Smooth muscle cell of trachea (primary cell): ENCODE measurements at places on chromosomes 12 and 14. TPM values are rescaled to one million over a fixed set of nuclear protein-coding genes. Genes with fewer than 3 reads are reported as not detected.

AMDHD1 gene
- total RNA-seq, result 0.29 and 0.33 TPM in 2 replicates

HAL gene
- total RNA-seq, result under 0.01 TPM in 2 replicates

DCAF5 gene
- total RNA-seq, result 18.0 and 20.8 TPM in 2 replicates

CCDC63 gene
- not detected in 2 replicates for total RNA-seq

IFI27 gene
- total RNA-seq, result 34.4 and 52.5 TPM in 2 replicates

RNASE4 gene
- 26.6 and 29.3 TPM in 2 replicates for total RNA-seq

CLEC2D gene
- 2.3 and 4.1 TPM in 2 replicates for total RNA-seq

C12orf60 gene
- 0.99 and 1.3 TPM in 2 replicates for total RNA-seq

KLRD1 gene
- total RNA-seq, result 0.15 and 0.66 TPM in 2 replicates

TPH2 gene
- not detected in 2 replicates for total RNA-seq

SLCO1B1 gene
- total RNA-seq, result not detected in 2 replicates

GCN1 gene
- 121 and 146 TPM in 2 replicates for total RNA-seq

B4GALNT1 gene
- total RNA-seq, result 0.58 and 1.3 TPM in 2 replicates

ATP5F1B gene
- 542 and 611 TPM in 2 replicates for total RNA-seq

TMEM132D gene
- not detected in 2 replicates for total RNA-seq

MGP gene
- 3.5 and 4.1 TPM in 2 replicates for total RNA-seq

ADGRD1 gene
- total RNA-seq, result 1.9 and 17.4 TPM in 2 replicates
